Kidney glomerular epithelial cell (primary cell): ENCODE measurements at places on chromosomes 6 and 20.

DNA sequence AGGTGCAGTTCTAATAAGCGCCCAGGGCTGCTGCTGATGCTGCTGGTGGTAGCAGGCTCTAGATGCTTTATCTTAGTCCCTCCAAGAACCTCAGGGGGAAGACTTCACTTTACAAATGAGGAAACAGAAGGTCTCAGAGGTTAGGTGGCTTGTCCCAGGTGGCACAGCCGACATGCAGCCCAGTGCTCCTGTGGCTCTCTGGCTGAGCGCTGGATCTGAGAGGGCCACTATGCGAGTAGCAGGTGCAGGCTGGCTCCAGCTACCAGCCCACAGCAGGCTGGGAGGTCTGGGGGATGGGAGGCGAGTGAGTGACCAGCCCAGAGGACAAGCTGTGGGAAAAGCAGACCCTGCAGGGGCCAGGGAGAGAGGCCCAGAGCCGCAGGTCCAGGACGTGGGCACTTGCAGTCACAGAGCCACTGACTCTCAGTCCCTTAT lies 90.9 kb downstream of the PRND start:
- no peak for DNase-seq

DNA sequence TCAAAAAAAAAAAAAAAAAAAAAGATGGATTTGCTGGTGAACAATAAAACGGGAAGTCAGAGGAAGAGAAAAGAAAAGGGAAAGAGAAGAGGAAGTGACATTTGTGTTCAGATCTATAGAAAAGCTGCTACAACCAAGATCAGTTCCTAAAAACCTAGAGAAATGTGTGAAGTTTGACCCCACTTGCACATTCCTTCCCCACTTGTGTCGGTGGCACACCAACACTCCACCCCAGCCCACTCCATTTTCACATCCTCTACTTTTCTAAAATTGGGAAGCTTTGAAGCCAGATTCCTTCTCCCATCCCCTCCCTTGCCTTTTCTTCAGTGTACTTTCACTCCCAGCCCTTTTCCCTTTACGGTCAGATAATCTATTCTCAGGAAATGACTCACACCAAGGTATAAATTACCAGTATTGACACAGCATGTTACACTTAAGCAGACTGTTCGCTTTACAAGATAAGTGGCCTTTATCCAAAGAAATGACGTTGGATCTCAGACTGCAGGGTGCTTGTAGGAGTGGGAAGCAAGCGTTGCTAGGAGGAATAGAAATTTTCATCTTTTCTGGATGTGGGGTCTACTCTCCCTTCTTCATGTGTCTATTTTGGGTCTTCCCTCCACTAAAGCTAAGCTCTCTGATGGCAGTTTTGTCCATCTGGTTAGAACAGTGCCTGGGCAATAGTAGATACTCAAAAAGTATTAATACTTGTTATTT lies 92.5 kb upstream of the ADGRF1 start:
- peak; percentile 94 for DNase-seq

GRCh38 chr6:113908801-113909200 lies 51.7 kb downstream of the MARCKS start:
- peak; percentile 28 for DNase-seq

- DNase-seq = no peak
Observed at GRCh38 chr6:3712827-3713665, 38.5 kb downstream of the PXDC1 start.

DNA sequence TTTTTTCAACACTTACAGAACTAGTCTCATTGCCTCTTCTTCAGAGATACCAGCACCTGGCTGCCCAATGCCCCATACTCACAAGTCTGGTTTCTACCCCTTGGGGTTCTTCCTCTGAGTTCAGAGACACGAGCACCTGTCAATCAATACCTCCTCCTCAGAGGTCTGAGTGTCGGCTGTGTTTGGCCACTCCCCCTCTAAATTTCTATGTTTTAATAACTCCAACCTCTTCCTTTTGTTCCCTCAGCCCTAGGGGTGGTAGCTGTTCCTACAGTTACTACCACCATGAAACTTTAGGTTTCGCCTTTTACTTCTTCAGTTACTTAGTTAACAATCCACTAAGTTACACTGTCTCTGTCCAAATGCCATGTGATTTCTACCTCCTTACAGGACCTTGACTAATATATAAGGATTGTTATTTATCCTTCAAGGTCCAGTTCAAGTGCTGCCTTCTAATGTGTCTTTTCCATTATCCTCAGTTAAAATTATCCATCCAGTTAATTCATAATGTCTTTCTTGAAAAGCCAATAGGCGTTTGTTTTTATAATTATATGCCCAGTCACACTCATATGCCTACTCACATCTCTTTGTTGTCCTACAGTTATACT lies 14.6 kb upstream of the PHF20 start:
- DNase-seq = no peak

DNA sequence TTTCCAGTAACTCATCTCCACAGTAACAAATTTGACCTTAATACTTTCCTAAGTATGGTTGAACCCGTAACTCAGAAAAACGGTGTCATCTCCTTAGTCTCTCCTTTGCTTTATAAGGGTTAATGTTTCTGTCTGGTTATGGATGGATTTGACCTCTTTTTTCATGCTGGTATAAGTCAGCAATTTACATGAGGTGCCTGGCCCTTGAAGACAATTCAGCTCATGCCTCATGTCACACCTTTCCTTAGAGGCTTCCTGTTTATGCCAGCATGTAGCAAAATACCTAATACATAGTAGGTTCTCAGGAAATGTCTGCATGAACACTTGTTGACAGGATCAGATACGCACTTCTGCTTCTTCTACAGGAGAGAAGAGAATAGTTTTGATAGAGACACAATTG lies 37.7 kb upstream of the C20orf144 start:
- DNase-seq = no peak

DNA sequence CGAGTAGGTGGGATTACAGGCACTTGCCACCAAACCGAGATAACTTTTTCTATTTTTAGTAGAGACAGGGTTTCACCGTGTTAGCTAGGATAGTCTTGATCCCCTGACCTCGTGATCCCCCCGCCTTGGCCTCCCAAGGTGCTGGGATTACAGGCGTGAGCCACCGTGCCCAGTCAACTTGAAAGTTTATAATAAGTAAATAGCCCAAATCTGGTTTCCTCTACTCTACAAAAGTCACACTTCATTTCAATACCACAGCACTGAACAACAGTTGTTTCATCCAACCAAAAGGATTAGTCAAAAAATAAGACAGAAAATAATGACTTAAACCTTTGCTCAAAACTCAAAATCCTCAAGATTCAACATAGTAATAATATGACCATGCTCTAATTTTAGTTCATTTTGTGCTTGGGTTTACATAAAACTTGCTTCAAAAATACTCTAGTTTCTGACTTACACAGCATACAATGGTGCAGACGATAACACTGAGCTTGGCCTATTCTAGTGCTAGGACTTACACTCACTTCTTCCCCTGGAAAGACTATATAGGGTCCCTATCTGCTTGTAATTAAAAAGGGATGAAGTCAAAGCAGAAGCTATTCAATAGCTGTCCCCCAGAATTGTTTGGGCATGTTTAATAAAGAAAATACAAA lies 56.7 kb downstream of the NT5E start:
- DNase-seq = no peak

DNA sequence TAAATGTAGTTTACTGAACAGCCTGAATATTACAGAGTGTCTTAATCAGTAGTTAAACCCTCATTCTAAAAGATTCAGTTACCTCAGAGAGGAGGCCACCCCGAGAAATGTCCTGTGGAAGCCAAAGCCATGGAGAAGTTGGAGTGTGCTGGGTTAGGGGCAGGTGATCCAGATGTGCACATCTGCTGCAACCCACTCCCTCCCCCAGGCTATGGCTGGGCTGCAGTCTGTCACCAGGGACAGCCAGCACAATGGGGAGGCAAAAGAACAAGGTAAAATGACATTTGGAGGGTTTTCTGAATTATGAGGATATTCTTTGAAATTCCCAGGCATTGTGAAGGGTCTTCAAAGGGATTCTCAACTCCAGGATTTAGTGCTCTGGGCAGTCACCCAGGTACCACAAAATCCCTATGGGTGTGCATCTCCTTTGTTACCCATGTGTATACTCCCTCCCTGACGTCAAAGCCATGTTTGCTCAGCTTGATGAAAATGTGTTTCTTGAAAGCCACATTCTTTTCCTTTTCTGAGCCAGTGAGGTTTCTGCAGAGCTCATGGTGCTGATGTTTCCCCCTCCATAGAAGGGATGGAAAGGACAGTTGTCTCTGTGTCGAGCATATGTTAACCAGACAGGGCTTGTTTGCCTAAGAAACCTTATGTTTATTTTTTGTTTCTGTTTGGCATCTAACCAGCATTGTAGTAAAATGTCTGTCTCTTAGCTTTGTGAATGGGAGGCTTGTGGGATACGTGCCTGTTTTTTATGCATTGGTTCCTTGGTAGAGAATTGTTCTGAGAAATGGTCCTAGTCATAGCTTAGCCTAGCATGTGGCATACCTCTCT lies 212.3 kb upstream of the TBX18 start:
- DNase-seq = no peak

DNA sequence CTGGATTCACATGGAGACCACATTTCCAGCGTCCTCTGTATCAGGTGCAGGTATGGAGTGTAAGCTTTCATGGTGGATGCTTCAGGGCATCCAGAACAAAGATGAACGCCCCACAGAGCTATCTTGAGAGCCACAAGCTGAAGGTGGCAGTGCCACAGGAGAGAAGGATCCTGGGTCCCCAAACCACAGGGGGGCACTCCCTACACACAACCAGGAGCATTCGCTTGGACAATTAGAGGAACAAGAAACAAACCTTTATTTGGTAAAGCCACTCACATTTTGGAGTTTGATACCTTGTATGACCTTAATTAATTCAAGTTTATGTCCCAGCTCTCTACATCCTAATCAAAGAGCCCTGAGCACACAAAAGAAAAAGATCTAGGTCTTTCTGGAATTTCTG lies 406.3 kb downstream of the PREX1 start:
- no peak for DNase-seq
